NCI-H146 (cell line): ENCODE measurements at places on chromosomes 2 and 18.

- DNase-seq, result no peak
Measured at GRCh38 chr2:68977453-68977852, 3.0 kb downstream of the GKN1 start.

- DNase-seq, result no peak
Measured at GRCh38 chr2:117745537-117745936, 69.0 kb upstream of the DDX18 start.

DNA sequence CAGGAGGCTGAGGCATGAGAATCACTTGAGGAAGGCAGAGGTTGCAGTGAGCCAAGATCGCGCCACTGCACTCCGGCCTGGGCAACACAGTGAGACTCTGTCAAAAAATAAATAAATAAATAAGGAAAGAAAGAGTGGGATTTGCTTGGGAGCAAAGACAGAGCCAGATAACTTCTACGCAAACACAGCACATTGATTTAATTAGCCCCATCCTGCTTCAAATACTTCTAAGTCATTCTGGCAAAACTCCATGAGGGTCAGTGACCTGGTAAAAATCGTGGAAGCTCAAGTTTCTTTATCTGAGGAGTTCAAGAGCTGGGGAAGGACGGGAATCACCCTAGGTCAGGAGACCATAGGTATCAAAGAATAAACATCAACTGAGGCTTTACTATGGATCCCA, 70.6 kb upstream of the TCF7L1 start:
- no peak for DNase-seq

GRCh38 chr2:46384457-46384815, 87.2 kb downstream of the EPAS1 start:
- no peak for DNase-seq

DNA sequence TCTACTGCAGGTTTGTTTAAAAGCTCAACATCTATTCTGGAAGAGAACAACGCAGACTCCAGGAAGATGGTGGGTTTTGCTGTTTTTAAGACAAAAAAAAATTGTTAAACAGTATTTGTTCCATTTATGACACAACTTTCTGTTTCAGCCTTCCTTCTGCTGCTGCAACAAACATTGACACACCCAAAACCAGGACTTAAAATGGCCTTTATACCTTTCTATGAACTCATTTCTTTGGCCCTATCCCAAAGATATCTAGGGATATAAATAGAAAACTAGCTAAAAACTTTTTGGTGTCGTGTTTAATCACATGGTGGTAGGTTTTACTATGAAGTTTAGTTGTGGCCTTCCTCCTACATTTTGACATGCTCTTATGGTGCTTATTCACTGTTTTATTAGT, 964 bp upstream of the GALNT3 start:
- DNase-seq, result no peak

GRCh38 chr2:211181626-211182025, 625.2 kb downstream of the CPS1 start:
- no peak for DNase-seq

DNA sequence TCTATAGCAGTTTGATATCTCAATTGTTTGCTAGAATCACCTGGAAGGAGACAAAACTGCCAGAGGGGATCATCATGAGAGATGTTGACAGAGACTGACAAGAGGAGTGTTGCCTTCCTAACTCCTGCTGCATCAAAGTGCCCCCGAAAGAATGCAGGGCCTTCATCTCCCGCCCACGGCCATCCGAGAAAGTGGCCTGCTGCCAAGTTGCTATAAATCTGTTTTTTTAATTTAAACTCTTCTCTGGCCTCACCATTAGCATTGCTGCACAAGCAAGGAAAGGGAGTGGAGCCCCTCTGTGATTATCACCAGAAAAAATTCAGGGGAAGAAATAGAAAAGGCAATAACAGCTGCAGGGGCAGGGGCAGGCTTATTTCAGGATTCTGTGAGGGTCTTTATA, 238.1 kb upstream of the EPHA4 start:
- DNase-seq, result no peak

- DNase-seq, result no peak
Measured at GRCh38 chr2:28313220-28313784, 79.4 kb upstream of the FOSL2 start.

DNA sequence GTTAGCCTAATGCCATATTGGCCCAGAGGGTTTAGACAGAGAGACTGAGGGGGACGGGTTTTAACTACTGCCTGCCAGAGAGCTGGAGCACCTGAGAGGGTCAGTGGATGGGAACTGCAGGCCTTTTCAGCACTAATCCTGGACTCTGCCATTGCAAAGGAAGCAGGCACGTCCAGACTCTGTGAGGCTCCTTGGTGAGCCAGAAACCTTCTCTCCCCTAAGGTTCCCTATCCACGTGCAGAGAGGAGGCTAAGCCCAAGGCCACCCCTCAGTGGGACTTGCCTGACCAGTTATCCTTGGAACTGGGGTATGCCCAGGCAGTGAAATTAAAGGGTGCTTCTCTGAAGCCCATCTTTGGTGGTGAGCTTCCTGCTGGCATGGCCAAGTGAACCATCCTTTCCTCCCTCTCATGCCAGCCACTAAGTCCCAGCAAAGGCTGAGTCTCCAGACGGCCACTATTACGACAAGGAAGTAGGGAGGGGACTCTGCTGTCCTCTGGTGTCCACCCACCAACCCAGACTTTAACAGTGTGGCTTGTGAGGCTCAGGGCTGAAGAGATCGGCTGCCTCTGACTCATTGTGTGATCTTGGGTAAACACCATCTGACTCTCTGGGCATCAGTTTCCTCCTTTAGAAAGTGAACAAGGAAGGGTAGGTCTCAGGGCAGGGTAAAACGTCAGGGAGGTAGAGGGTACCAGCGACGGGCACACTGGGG, 3.9 kb upstream of the MLPH start:
- no peak for DNase-seq

DNA sequence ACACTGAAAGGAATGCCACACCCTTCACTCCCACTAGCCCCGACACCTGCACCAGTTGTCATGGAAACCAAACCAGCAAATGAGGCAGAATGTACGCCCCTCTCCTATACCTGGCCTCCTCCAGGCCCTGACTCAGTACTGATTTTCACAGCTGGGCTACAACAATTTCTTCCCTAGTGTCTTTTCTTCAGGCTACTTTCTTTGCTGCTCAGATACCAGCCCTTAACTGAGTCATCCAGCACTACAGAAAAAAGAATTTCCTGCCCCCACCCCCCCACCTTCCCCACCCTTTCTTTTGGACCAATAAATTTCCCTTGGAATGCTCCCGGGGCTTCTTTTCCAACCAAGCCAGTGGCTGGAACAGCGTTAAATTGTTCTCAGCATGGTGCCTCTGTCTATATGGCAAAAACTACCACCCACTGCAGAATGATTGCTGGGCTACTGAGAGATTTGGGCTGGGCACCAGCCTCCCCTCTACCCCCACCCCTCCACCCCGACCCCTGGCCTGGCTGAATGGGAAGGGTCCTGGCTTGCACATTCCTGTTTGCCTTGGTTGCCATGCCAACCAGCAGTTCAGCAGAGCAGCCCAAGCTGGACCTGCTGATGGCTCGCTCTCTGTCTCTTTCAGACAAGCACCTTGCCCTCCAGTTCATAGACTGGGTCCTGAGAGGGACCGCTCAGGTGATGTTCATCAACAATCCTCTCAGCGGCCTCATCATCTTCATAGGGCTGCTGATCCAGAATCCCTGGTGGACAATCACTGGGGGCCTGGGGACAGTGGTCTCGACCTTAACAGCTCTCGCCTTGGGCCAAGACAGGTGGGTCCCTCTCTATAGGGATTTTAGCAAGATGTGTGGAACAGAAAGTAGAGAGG, 11.3 kb downstream of the SLC14A2 start:
- peak; percentile 26 for DNase-seq

GRCh38 chr2:85354286-85355072, at the start of the genes ELMOD3 and RETSAT:
ELMOD3 (plus strand) TSS chr2:85354769; CDS start chr2:85357199, 2,430 bp downstream.
RETSAT (minus strand) TSS chr2:85354528; CDS start chr2:85354507, 21 bp downstream.
- DNase-seq, result peak; percentile 99

- no peak for DNase-seq
Measured at GRCh38 chr2:241857041-241857541, 1.6 kb downstream of the PDCD1 start.

DNA sequence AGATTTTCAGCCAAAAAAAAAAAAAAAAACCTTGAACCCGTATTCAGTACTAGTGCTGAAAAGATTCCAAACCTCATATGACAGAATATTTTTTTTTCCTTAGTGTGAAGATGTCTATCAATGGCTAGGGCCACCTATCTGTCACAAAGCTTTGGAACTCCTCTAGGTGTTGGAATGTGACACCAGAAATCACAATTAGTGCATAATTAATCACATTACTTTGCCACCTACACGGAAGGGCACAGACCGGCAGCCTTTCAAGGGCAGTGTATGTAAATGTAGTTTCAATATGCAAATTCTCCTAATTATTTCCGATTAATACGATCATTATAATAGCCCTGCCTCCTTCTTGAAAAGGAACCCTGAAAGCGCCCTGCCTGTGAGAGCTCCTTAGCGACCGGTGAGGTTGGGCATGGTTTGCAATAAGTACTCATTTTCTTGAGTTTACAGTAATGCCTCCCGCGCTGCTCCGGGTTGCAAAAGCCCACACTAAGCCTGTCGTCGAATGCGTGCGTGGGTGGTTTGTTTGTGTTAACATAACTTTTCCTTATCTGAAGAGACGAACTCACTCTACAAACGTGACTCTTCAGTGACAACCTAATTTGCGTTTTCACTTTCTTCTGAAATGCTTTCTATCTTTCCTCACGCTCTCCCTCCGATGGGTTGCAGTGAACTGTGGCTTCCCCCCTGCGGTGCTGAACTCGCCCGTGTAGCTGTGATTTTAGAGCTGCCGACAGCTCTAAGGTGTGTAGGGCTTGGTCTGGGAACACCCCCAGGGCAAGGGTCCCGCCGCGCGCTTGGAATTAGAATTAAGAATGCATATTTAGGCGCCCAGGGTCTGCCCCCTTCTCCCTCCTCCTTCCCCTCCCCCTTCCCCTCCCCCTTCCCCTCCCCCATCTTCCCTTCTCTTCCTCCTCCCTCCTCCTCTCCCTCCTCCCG, 765 bp upstream of the ID2 start:
- peak; percentile 96 for DNase-seq

GRCh38 chr18:29494371-29494770, 1317.4 kb upstream of the CDH2 start:
- peak; percentile 35 for DNase-seq

DNA sequence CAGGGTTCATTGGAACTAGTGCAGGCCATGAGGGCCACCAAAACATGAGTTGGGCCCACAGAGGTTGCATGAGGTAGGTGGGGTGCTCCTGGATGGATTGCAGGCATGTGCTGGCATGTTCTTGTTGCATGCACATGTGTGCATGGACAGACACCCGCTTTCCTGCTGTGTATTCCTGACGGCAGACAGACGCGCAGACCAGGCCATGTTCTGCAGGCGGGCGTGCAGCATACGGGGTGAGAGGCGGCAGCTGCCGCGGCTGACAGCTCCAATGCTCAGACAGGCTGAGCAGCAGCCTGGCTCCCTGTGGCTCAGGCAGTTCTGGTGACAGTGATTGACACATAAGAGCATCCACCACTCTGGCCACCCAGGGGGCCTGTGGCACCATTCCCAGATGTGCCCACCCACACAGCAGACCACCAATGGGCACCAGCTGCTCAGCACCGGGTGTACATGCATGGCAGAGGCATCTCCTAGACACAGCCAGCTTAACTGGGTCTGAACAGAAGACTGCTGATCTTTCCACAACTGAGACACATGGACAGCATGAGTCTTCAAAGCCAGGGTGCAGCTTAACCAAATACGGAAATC, 21.2 kb downstream of the HS1BP3 start:
- no peak for DNase-seq

- no peak for DNase-seq
Measured at GRCh38 chr2:135337071-135337470, 193.9 kb downstream of the ZRANB3 start.

GRCh38 chr2:26915316-26915715, 55.1 kb upstream of the MAPRE3 start:
- DNase-seq, result no peak

- DNase-seq, result no peak
Measured at GRCh38 chr2:238881353-238882081, 33.6 kb downstream of the TWIST2 start.

GRCh38 chr18:78364388-78364960, 615.1 kb upstream of the SALL3 start:
- DNase-seq, result no peak

- DNase-seq, result no peak
Measured at GRCh38 chr18:57057890-57058289, 89.0 kb upstream of the BOD1L2 start.

DNA sequence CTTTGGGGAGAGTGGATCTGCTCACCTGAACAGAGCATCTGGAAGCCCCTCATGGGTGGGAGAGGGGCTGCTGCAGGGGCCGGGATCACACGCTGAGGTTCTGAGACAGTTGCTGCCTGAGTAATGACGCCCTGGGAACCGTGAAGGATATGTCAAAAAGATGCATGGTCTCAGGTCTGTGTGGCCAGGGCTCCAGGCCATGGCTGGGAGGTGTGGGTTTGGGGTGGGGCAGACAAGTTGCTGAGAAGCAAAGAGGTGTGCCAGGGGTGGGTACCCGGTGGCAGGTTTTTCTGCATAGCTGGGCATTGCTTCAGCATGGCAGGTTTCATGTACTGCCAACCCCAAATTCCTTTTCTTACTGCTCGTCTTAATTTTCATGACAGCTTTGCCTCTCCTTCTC, 133.5 kb downstream of the RPIA start:
- DNase-seq, result no peak

- DNase-seq, result no peak
Measured at GRCh38 chr2:85938456-85938855, 49.7 kb upstream of the ST3GAL5 start.

DNA sequence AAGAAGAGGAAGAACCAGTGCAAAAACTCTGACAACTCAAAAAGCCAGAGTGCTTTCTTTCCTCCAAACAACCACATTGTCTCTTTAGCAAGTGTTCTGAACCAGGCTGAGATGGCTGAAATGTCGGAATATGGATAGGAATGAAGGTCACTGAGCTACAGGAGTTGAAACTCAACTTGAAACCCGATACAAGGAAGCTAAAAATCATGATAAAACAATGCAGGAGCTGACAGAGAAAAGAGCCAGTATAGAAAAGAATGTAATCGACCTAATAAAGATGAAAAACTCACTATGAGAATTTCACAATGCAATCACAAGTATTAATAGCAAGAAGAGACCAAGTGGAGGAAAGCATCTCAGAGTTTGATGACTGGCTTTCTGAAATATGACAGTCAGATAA, 15.0 kb upstream of the EIF2AK3 start:
- DNase-seq, result no peak

GRCh38 chr2:48048476-48049171, 142.3 kb upstream of the FBXO11 start:
- no peak for DNase-seq

GRCh38 chr2:5374762-5375161, 317.4 kb upstream of the SOX11 start:
- DNase-seq, result no peak

DNA sequence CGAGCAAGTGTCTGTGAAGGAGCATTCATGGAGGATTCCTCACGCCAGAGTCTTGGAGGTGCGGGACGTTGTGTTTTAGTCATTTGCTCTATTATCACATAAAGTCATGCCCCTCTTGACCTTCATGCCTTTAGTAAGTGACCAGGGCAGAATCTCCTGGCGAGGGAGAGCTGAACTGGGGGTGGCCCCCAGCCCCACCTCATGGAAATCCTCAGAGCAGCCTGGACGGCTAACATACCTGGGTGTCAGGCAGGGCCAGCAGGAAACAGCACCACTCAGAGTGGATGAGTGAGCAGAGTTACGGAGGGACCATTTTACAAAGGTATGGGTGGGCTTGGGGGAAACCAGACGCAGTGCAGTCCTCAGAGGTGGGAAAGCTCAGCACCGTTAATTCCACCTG, 56.1 kb downstream of the MCFD2 start:
- DNase-seq, result no peak

GRCh38 chr2:239144713-239144999, 256.2 kb downstream of the HDAC4 start:
- DNase-seq, result no peak

- DNase-seq, result no peak
Measured at GRCh38 chr18:58522132-58522531, 106.8 kb downstream of the ALPK2 start.

- DNase-seq, result no peak
Measured at GRCh38 chr2:83971547-83971946, 487.5 kb downstream of the SUCLG1 start.
